NCI-H1436 (cell line): ENCODE measurements at places on chromosomes 5 and 9.

DNA sequence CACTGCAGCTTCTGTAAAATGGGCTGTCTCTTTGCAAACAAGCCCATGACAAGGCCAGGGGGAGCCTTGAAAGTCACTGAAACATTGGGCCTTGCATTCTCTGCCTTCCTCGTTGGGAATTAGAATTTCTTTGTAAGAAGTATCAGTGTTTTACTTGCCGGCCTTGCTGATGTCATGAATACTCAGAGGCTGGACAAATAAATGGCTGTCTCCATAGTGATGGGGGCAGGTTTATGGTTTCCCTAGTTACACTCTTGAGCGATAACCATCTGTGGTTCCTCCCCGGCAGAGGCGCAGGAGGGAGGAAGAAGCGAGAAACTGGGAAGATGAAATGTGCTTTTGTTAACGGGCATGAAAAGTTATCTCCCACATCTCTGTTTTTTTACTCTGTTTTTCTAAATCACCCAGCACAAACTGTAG lies 272.7 kb upstream of the PANK3 start:
- DNase-seq = no peak

DNA sequence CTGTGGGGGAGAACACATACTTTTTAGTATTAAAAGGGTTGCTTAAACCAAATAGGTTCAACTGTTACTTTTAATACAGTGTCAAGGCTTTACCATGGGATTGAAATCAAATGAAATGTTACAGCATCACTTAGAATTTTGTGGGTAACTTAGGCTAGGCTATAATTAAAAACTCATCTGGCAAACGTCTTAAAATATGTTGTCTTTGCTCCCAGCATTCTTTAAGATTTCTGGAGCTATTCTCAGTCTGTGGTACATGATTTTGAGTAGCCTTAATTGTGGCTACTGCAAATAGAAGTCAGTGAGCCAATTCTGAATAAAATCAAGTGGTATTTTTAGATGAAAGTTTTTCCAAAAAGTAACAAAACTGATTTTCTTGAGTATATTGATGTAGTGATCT lies 30.7 kb downstream of the UHRF2 start:
- DNase-seq = no peak

- no peak for DNase-seq
Observed at GRCh38 chr9:21750021-21750735, 52.3 kb upstream of the MTAP start.

GRCh38 chr5:30499402-30499801 lies 694.1 kb upstream of the CDH6 start:
- no peak for DNase-seq

GRCh38 chr5:35081134-35081533 lies 33.4 kb upstream of the AGXT2 start:
- no peak for DNase-seq

GRCh38 chr9:103702572-103702971 lies 391.5 kb upstream of the SMC2 start:
- DNase-seq = peak; percentile 72

GRCh38 chr9:127336506-127337352 lies 60.2 kb upstream of the SLC2A8 start:
- DNase-seq = no peak

DNA sequence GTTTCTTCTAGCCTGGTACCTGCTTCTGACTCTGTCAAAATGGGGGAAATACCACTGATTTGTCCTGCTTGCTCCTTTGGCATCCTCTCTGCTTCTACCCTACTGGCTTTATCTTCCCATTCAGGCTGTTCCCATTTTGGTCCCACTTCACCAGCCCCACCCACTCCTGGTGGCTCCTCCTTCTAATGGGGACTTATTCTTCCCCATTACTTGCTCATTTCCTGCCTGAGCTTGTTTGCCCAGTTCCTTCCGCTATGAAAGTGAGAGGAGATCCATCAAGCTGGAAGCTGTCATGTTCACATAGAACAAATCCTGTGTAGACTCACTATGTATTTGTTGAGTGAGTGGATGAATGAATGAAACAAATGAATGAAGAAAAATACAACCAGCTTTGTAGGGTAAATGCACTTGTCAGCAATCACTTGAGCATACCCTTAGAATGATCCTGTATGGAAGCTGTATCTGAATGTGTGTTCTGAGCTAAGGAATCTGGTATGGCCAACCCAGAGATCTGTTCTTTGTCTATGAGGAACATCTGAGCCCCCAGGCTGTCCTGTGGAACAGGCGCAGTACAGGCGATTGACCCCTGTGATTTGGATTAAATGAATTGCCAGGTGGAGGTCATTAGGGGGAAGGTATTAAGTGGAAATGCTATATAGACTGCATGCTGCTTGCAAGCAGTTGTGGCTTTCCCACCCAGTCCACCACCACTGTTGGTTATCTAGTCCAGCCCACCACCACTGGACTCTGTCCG lies 89.5 kb downstream of the APBA1 start:
- DNase-seq = no peak

DNA sequence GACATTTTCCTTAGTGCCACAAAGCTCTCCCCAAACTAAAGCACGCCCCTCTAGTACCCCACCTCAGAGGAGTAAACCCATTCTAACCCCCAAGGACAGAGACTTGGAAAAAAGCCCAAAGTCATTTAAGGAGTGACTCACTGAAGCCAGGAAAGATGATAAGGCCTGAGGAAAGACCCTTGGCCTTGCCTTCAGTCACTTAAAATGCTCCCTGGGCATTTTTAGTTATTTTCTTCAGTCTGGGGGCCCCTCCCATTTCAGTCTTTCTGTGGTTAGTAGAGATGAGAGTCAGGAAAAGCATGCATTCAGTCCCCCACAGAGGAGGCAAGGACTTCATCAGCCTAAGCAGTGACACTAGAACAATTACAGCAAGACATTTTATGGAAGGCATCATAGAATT lies 13.7 kb upstream of the TLX3 start:
- no peak for DNase-seq

DNA sequence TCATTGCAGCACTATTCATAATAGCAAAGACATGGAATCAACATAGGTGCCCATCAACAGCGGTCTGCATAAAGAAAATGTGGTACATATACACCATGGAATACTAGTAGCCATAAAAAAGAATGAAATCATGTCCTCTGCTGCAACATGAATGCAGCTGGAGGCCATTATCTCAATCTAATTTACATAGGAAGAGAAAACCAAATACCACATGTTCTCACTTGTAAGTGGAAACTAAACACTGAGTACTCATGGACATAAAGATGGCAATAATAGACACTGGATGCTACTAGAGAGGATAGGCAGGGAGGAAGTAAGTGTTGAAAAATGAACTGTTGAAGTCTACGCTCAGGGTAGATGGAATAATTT lies 203.9 kb upstream of the CDH9 start:
- no peak for DNase-seq

GRCh38 chr5:127028822-127029457 lies 1.4 kb downstream of the MARCHF3 start:
- no peak for DNase-seq

- no peak for DNase-seq
Observed at GRCh38 chr9:89420397-89421178, 77.3 kb downstream of the SEMA4D start.

DNA sequence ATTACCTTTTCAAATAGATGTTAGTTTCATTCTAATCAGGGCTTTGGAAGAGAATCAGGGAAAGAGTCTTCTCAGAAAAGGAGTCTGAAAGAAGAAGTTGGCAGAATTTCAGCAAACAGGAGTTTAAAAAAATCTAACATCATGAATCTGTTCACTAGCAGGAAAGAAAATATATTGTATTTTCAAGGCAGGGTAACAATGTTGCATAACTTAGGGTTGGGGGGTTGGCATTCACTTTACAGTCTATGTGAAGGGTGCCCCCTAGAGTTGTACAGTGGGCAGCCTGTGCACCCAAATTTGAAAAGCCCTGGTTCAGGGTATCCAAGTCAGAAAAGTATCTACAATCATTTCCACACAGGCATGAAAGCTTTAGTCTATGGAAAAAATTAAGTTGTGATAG lies 348.4 kb upstream of the SLC30A5 start:
- DNase-seq = peak; percentile 6

DNA sequence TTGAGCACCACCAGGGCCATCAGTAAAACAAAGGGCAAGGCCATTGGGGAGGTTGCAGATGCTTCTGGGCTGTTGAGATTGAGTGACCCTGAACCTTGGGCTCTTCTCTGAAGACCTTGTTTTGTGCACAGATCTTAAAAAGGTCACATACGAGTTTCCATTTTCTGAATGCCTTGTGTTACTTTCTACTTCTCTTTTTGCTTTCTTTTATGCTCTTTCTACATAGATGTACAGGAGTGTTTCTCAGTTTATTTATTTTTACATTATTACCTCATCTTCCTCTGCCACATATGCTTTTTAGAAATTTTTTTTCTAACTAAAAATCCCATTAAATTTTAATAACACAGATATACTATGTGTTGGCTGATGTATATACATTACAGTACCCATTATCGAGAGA lies at the start of gene IFNA5:
TSS of gene IFNA5 (minus strand) at position 101 of the 400 bp plus-strand sequence. CDS start at position 44, 57 bp downstream.
- no peak for DNase-seq

DNA sequence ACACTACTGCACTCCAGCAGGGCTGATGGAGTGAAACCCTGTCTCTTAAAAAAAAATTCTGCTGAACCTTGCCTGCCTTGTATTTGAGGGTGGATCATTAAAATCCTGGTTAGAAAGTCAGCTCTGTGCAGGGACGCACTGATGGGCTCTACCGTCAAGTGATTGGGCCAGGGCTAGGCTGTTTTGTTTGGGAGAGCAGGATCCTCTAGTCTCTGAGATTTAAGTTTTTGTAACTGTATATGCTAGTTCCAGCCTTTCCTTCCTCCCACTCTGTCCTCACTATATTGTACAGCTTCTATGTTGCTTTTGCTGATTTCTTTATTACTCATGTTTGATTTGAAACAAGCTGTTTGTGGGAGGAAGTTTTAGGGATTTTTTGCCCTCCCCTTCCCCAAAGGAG lies 11.5 kb downstream of the DDX4 start:
- DNase-seq = no peak

GRCh38 chr5:19986031-19986619 lies 1.9 kb downstream of the CDH18 start:
- DNase-seq = no peak

- DNase-seq = no peak
Observed at GRCh38 chr5:99926463-99926862, 608.7 kb upstream of the FAM174A start.

DNA sequence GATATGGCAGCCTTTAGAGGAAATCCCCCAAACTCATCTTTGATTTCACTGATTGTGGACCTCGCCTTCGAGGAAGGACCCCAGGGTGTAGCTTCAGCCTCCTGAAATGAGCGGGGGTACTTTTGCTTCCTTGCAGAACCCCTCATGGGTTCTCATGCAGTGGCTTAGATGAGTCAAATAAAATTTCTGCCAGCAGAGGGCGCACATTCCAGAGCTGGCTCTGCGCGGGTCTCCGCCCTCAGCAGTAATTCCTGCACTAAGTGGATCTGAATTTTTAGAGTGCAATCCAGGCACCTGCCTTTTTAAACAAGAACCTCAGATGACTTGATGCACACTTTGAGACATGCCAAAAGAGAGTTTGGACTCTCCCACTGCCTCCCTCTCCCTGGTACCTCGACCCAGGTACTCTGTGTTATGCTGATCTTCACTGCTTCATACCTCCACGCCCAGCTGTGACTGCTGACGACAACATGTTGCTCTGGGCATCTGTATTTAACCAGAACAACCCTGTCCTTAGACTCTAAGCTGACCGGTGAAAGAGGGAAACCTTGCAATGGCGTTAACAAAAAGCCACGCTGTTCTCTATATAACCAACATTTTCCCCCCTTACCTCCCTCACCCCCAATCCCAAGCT lies 7.3 kb downstream of the EGFLAM start:
- DNase-seq = peak; percentile 33

- no peak for DNase-seq
Observed at GRCh38 chr5:129511291-129511690, 51.2 kb downstream of the ADAMTS19 start.

- DNase-seq = no peak
Observed at GRCh38 chr9:87741326-87741725, 15.4 kb downstream of the CTSL start.

GRCh38 chr5:31237174-31237573 lies 43.7 kb downstream of the CDH6 start:
- DNase-seq = no peak

GRCh38 chr9:34896112-34896511 lies 62.0 kb upstream of the PHF24 start:
- no peak for DNase-seq

DNA sequence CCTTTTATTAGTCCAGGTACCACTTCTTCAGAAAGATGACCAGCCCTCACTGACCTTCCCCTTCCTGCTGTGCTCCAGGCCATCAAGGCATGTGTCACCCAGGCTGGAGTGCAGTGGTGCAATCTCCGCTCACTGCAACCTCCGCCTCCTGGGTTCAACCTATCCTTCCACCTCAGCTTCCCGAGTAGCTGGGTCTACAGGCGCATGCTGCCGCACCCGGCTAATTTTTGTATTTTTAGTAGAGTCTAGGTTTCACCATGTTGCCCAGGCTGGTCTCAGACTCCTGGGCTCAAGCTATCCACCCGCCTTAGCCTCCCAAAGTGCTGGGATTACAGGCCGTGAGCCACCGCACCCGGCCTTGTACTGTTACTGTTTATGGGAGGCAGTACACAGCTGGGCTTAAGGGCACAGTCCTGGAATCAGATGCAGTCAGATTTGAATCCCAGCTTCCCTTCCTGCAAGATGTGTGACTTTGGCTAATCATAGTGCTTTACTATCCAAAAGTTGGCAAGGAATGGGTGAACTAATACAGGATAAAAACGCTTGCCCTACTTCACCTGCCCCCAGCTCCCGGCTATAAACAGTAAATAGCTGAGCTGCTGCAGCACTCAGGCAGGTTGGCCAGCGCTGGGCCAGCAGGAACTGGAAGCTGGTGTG lies 483 bp upstream of the EIF4EBP3 start:
- no peak for DNase-seq

- no peak for DNase-seq
Observed at GRCh38 chr5:67360047-67360446, 163.4 kb upstream of the CD180 start.

DNA sequence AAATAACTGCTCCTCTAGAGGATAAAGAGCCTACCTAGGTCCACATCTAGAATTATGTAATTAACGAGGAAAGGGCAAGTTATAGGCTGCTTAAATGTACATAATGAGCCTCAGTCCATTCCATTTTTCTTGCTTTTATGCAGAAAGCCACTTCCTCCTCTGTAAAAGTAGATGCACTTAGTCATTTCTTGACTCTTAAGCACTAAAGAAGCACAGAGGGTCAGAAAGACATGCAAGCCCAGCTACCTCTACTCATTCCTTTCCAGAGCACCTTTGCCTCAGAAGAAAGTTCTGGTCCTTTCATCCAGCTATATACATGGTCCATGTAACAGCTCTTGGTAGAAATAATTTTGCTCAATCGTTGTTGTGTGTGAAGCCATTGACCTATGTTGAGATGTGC lies 308.0 kb upstream of the NREP start:
- no peak for DNase-seq

GRCh38 chr5:52840277-52841050 lies 52.7 kb downstream of the ITGA1 start:
- no peak for DNase-seq
